Brain pericyte (primary cell): ENCODE measurements at places on chromosomes 4 and X.

DNA sequence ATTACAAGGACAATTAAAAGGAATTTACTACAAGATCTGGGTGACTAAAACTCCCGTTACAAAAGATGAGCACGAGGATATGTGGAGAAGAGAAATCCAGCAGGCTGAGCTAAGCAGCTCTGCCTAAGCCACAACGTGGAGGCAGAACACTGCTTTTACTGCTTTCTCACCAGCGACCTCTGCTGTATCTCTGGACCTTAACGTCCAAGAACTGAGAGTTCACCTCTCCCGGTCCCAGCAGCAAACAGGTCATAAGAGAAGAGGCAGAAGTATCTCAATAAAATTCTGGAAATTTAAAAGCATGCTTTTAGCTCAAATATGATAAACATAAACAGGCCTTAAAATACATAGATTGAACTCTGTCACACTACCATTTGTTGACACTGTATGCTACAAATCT is 81.0 kb downstream of the ADGRA3 start:
- DNase-seq, result peak; percentile 5

GRCh38 chr4:98199247-98199646 is 56.0 kb upstream of the STPG2 start:
- no peak for DNase-seq

- DNase-seq, result no peak
Measured at GRCh38 chr4:89800527-89801103, 36.3 kb downstream of the SNCA start.

- no peak for DNase-seq
Measured at GRCh38 chrX:29024871-29025270, 437.6 kb downstream of the IL1RAPL1 start.

DNA sequence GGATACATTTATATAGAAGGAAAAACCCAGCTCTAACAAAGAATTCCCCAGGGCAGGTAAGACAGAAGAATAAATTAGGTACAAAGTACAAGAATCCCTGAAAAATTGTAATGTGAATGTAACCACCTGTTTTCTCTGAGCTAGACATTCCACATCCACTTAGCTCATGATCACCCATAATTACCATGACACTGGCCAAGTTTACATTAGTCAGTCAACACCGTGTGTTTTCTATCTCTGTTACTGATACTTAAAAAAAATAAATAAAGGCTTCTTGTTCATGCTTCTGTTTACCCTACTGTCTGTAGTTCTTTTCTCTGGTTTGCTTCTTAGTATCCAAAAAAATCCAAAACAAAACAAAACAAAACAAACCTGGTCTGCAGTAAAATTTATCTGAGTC is 66.0 kb downstream of the CBLL2 start:
- DNase-seq, result no peak

GRCh38 chrX:10006086-10006485 is 38.9 kb downstream of the CLDN34 start:
- DNase-seq, result no peak

DNA sequence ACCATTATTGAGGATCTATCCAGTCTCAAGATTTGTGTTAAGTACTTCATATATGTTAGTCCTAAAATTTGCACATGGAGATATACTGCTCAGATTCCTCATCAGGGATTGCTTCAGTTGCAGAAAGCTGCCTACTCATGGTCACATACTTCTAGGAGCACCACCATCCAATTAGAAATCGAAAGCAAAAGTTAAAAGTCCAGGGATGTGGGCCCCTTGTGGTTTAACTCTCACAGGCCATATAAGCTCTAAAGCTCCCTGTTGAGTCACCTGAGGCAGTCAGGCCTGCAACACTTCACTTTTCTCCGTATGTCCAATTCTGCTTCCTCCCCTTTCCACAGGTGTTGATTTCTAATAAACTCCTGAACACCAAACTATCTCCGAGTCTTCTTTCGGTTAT is 84.2 kb downstream of the CNOT6L start:
- DNase-seq, result no peak
